ENCODE measurements at places on chromosomes 3 and 15.

- DNase-seq = no peak
Observed at GRCh38 chr3:88263417-88264100, 113.8 kb downstream of the C3orf38 start.

- no peak for DNase-seq
Observed at GRCh38 chr3:62982795-62983455, 107.7 kb upstream of the CADPS start.

- DNase-seq = no peak
Observed at GRCh38 chr3:65291448-65292125, 603.8 kb upstream of the ADAMTS9 start.

DNA sequence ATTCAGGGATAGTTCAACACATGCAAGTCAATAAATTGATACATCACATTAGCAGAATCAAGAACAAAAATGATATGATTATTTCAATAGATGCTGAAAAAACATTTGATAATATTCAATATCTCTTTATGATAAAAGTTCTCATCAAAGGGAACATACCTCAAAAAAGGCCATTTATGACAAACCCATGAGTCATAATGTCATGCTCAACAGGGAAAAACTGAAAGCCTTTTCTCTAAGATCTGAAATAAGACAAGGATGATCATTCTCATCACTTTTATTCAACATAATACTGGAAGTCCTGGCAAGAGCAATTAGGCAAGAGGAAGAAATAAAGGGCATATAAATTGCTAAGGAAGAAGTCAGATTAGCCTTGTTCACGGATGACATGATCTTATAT, 54.1 kb upstream of the TMEM158 start:
- DNase-seq = no peak

DNA sequence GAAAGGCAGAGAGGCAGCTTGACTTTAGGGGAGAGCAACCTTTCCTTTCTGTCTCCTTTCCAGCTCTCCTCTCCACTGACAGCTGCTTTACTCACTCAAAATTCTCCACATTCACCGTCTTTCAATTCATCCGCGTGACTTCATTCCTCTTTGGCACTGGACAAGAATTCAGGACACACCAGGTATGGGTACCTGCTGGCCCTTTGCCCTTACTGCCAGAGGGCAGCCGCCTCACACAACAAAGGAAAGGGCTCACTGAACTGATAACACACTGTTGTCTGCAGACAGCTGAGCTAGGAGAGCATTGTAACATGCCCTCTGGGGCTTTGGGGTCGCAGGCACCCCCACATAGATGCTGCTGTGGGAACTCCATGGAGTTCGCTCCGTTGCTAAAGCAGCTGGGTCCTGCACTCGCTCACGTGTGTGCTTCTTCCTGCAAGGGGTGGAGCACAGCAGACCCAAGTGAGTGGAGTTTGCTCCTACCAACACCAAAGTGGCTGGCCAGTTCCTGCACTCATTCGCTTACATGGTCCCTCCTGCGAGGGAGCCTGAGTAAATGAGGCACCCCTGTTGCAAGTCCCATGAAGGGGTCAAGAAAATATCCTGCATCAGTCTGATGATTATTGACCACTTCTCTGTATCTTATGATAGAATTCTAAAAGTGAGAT, 79.0 kb upstream of the SGO1 start:
- no peak for DNase-seq

DNA sequence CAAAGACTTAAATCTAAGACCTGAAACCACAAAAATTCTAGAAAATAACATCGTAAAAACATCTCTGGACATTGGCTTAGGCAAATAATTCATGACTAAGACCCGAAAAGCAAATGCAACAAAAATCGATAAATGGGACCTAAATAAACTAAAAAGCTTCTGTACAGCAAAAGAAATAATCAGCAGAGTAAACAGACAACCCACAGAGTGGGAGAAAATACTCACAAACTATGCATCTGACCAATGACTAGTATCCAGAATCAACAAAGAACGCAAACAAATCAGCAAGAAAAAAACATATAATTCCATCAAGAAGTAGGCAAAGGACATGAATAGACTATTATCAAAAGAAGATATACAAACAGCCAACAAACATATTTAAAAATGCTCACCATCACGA, 749.4 kb downstream of the PLOD2 start:
- no peak for DNase-seq
